SHP77 (cell line): ENCODE measurements at places on chromosomes 6 and 20.

DNA sequence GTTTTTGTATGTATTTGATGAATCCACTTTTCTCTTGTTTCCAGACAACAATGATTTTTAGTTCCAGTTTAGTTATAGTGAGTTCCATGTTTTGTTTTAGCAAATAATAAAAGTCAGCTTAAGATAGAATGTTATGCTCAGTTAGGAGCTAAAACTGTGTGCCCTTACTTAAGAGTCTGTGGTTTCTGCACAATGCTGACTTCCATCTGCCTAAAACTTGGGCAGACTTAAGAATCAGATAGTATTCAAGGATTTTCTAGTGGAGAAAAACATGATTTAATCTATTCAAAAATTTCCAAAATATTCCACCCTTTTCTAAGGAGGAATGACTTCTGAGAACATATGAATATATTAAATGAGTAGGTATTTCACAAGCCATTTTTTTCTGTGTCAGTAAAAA, 32.8 kb downstream of the LAMA4 start:
- no peak for DNase-seq

GRCh38 chr6:39608652-39609345, 116.4 kb downstream of the KIF6 start:
- DNase-seq = no peak

- DNase-seq = no peak
Measured at GRCh38 chr6:14312587-14312986, 195.0 kb downstream of the CD83 start.

GRCh38 chr6:135258970-135259369, 77.9 kb downstream of the MYB start:
- DNase-seq = no peak

- DNase-seq = peak; percentile 72
Measured at GRCh38 chr6:44470115-44470464, 82.6 kb downstream of the CDC5L start.

DNA sequence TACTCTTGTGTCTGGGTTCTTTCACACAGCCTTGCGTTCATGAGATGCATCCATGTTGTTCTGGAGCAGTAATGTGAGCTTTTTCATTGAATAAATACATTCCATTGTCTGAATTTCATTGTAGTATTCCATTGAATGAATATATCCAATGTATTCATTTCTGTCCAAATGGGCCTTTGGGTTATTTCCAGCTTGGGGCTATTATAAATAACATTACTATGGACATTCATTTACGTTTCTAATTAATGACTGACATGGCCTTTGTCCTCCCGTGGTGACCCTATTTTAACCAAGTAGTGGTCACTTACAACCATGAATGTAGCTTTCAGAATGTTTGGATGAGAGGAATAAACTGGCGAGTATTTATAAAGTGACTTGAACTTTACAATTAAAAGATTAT, 30.1 kb upstream of the NAA20 start:
- DNase-seq = no peak

GRCh38 chr6:8707956-8708772, 272.8 kb upstream of the SLC35B3 start:
- DNase-seq = peak; percentile 70

- no peak for DNase-seq
Measured at GRCh38 chr6:24931296-24931695, 4.5 kb downstream of the RIPOR2 start.

DNA sequence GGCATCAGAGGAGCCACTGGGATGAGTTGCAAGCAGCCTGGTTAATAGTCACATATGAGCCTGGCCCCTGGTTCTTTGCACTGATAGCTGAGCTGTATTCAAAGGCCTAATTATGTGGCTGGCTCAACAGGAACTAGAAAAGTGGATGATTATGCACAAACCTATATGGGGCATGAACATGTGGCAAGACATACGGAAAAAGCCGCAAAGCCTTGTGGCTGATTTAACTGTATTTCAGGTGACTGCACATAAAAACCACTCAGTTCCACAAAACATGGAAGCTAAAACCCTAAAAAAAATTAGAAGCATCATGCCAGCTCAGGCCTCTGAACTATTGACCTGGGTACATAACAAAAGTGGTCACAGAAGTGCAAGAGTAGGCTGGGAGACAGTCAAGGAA, 13.0 kb upstream of the MUC22 start:
- no peak for DNase-seq

DNA sequence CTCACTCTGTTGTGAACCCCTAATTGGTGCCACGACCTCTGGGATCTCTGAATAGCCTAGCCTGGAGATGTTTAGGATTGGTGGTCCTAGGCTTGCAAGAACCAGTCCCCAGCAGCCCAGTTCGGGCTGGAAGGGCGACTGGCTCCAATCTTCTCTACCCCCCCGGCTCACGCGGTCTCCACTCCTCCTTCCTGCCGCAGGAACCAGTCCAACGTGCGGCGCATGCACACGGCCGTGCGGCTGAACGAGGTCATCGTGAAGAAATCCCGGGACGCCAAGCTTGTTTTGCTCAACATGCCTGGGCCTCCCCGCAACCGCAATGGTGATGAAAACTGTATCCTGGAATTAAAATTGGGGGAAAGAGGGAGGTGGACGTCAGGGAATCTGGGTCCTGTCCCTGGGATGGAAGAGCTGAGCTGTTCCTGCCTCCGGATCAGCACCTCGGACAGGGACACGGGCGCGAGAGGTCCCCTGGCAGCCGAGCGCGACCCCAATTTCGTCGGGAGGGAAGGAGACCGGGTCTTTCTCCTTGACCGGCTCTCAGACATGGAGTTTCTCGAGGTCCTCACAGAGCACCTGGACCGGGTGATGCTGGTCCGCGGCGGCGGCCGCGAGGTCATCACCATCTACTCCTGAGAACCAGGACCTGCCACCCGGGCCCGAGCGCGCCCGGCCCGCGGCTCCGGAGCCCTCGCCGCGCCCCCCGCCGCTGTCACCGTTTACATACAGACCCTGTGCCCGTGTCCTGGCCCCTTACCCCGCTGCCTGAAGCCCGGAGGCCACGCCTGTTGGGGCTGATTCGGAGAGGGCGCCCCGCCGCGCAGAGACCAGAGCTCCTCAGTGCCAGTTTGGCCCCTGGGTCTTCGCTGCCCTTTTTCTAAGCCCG, 28.2 kb downstream of the SLC12A5 start:
- DNase-seq = no peak

GRCh38 chr20:44651434-44651683, 140 bp downstream of the ADA start:
- DNase-seq = no peak

- DNase-seq = no peak
Measured at GRCh38 chr6:162173466-162173865, 554.1 kb downstream of the PRKN start.

GRCh38 chr20:63136296-63136695, 79.6 kb downstream of the YTHDF1 start:
- DNase-seq = no peak

DNA sequence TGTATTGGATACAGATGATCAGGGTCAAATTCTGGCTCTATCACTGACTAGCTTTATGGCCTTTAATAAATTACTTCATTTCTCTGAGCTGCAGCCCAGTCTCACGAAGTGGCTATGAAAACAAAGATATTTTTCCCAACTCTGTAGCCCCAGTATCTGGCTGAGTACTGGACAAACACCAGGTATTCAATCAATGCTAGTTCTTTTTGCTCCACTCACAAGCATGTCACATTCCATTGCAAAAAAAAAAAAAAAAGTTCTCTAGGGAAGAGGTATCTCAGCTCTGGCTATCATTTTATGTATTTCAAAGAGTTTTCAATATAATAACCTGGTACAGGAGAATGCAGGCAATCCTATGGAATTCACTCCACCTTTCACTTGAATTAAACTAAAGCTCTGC, 3.1 kb downstream of the CHD6 start:
- no peak for DNase-seq

DNA sequence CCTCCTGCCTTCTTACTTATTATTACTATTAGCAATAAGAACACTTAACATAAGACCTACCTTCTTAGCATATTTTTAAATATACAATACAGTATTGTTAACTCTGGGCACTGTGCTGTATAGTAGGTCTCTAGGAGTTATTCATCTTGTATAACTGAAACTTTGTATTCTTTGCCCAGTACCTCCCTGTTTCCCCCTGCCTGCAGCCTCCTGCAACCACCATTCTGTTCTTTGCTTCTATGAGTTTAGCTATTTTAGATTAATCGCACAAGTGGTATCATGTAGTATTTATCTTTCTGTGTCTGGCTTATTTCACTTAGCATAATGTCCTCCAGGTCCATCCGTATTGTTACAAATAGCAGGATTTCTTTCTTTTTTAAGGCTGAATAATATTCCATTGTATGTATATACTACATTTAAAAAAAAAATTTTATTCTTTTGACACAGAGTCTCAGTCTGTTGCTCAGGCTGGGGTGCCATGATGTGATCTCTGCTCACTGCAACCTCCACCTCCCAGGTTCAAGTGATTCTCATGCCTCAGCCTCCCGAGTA, 4.4 kb downstream of the C6orf89 start:
- DNase-seq = no peak

- DNase-seq = no peak
Measured at GRCh38 chr20:10236540-10237533, 18.2 kb downstream of the SNAP25 start.

DNA sequence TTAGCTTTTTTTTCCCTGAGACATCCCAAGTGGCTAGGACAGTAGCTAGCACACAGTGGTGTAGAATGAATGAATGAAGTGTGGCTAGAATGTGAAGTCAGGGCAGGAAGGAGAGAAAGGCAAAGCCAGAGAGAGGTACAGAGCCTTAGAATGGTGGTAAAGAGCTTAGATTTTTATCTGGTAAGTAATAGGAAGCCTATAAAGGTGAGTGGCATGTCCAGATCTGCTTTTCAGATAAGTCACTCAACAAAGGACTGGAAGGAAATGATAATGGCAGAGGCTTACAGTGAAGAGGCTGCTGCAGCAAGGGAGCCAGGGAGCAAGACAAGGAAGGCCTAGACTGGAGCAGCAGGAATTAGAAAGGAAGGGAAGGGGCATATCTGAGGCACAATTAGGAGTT, 96.0 kb upstream of the PRDM1 start:
- no peak for DNase-seq

DNA sequence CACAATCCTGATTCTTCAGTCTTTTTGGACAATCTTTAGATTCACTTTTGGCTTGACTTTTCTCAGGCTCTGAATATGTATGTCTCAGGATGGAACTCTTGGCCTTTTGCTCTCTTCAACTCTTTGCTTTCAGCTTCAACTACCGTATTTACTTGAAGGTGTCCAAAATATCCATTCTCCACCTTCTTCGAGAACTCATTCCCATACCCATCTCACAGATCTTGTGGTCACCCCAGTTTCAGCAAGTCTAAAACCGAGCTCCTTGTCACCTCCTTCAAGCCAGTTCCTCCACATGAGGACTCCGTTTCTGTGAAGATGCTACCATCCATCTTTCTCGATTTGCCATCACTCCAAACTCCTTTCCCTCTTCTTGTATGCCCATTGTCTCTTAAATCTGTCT, 2.0 kb upstream of the MMP24 start:
- no peak for DNase-seq

GRCh38 chr6:626236-626635, 30.7 kb downstream of the HUS1B start:
- DNase-seq = no peak

GRCh38 chr20:40710603-40711002, 21.6 kb upstream of the MAFB start:
- DNase-seq = no peak

- DNase-seq = no peak
Measured at GRCh38 chr6:74075896-74076295, 379.9 kb downstream of the CD109 start.

DNA sequence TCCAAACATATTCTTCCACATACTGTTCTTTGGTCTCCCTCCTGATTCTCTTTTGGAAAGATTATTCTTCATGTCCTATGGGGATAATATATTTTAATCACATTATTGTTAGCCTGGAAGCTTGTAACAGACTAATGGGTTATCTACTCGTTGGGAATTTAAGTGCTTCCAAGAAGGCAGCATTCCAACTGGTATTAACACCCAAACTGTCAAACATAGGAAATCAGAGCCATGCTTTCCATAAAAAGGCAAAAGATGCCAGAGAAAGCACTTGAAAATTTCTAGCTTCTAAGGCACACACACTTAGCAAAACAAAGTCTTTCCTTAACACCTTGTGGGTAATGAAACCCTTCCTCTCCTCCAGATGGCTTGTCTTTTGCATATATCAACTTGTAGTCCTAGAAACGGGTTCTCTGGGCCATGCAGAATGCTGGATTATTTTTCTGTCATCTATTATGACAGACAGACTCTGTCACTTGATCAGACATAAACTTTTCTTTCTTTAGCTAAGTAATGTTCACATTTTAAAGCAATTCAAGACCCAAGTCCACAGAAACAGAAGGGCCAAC, 41.5 kb downstream of the B4GALT5 start:
- DNase-seq = no peak

GRCh38 chr20:45948261-45948733, 13.8 kb downstream of the PCIF1 start:
- DNase-seq = no peak

GRCh38 chr6:107214655-107215054, 99.3 kb upstream of the BEND3 start:
- no peak for DNase-seq

- DNase-seq = no peak
Measured at GRCh38 chr6:31363811-31364210, 6.8 kb upstream of the HLA-B start.

GRCh38 chr6:2147766-2148448, 97.5 kb downstream of the GMDS start:
- no peak for DNase-seq

- DNase-seq = no peak
Measured at GRCh38 chr6:15449011-15449410, 203.1 kb downstream of the JARID2 start.

DNA sequence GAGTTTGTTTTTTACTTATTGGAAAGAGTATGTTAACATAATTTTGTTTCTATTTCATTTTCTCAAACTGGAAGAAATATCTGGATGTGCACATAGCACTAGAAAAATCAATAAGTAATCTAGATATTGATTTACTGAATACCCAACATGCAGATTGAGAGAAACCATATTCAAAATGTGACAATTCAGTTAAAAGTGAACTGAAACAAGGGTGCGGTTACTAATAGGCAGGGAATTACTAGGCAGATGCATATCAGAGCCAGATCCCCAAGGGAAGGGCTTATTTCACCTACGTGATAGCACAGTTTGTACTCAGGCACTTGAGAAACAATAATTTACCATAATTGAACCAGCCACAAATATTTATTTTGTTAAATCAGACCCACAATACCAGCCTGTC, 493.1 kb upstream of the FLRT3 start:
- no peak for DNase-seq

- peak; percentile 75 for DNase-seq
Measured at GRCh38 chr20:63947638-63948456, 8.4 kb downstream of the UCKL1 start.

GRCh38 chr6:106568530-106568929, 60.8 kb downstream of the RTN4IP1 start:
- DNase-seq = no peak

DNA sequence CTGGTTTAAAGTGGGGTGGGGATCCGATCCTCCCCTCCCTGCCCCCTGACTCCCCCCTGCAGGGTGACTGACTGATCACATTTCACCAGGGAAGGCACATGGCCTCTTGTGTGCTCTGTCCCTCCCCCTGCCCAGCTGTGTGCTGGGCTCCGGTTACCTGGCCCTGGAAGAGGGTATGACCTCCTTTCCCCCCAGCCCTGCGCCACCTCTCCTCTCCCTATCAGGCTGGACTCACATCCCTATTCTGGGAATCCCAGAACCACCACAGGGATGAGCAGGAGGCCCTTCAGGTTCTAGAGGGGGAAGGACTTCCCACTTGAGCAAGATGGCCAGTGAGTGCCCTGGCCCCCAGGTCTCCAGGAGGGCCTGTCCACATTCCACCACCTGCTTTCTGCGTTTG, 2.1 kb upstream of the IP6K3 start:
- no peak for DNase-seq
